ENCODE measurements at places on chromosomes 13 and 19.

DNA sequence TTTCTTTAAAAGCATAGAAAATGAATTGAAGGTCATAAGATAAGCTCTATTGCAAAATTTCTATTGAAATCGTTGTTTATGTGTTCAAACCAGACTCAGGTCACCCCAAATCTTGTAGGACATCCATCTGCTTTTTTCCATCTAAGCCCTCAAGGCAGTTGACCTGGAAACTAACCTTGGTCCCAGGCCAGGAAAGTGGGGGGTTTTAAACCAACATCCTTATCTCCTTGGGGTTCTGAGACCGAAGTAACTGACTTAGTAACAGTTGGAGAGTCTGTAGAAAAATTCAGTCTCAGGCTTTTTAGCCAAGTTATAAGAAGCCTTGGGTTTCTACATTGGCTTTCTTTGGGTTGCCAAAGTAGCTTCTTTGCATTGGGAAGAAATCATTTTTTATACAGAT is 23.4 kb downstream of the ZNF507 start:
- no peak for DNase-seq

DNA sequence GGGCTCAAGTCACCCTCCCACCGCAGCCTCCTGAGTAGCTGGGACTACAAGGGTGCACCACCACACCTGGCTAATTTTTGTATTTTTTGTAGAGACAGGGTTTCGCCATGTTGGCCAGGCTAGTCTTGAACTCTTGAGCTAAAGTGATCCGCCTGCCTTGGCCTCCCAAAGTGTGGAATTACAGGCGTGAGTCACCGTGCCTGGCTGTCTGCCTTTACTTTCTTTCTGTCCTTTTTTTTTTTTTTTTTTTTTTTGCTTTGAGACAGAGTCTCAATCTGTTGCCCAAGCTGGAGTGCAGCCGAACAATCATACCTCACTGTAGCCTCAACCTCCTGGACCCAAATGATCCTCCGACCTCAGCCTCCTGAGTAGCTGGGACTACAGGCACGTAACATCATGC is 25.0 kb upstream of the OR1M1 start:
- no peak for DNase-seq

DNA sequence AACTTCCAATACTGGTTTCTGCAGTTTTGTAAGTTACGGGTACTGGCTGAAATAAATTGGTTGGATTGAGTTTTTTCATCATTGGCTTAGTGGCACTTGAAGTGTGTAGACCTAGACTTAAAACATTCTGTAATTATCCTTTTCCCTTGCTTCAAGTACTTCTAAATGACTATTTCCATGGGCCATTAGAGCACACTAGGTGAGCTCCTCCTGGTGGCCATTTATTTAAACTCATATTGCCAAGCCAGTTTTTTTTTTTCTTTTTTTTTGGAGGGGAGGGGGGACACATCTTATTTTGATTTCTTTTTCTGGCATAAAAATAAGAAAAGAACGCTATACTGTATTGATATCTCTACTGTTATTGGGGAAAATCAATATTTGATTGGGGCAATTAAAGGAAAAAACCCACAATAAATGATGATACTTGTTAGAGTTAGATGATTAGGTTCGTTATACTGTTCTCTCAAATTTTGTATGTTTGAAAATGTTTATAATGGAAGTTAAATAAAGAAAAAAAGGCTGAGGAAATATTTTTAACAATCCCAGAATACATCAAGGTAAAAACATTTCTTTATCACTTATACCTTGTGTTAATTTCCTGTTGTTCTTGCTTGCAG is 82.9 kb downstream of the PDS5B start:
- no peak for DNase-seq

- DNase-seq, result no peak
These were observed 753 bp downstream of the ZNF235 start for GRCh38 chr19:44303976-44304568.

- no peak for DNase-seq
These were observed 149.1 kb downstream of the SLITRK5 start for GRCh38 chr13:87820241-87820640.

- DNase-seq, result no peak
These were observed 865 bp upstream of the CRLF1 start for GRCh38 chr19:18607226-18608101.

- DNase-seq, result no peak
These were observed 226.8 kb downstream of the LACC1 start for GRCh38 chr13:44106266-44107152.

- no peak for DNase-seq
These were observed 29.7 kb downstream of the GTF2F2 start for GRCh38 chr13:45149964-45150363.

- DNase-seq, result no peak
These were observed 101.0 kb upstream of the DACH1 start for GRCh38 chr13:71967990-71968389.

DNA sequence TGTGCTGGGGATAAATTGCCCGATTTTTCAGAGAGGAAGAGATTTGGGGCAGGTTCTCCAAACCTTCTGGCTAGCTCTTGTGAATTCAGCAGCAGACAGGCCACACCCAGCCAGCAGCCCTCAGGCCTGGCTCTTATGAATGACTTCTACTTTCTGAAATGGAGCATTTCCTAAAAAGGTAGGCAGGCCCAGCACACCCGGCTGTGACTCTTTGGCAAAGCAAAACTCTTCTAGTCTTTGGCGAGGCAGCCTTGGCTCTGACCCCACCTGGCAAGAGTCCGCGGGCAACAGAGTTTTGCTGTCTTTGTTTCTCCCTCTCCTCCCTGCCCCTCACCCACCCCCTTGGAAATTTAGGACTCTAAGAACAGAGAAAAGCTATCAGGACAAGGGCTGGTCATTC is 221.2 kb downstream of the ZNF536 start:
- no peak for DNase-seq

GRCh38 chr19:49421039-49421877 is 2.0 kb downstream of the PTH2 start:
- DNase-seq, result no peak

- DNase-seq, result no peak
These were observed 690 bp downstream of the KMT2B start for GRCh38 chr19:35718345-35719041.

- DNase-seq, result no peak
These were observed 185.4 kb downstream of the COL4A1 start for GRCh38 chr13:110121422-110122083.

DNA sequence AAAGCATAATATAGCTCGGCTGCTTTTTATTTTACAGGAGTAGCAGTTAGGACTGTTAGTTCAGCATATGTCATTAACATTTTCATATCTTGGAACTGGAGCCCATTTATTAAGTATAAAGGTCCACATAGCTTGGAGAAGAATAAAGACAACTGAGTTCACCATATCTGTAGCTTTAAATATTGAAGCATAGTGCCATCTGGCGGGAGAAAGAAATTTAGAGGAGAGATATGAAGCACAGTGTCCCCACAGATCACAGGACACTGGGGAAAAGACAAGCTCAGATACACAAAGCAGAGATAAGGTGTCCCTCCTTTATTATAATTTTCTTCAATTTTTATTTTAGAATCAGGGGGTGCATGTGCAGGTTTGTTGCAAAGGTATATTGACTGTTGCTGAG is 104.7 kb upstream of the FREM2 start:
- no peak for DNase-seq

- DNase-seq, result no peak
These were observed 7.1 kb upstream of the ERVV-2 start for GRCh38 chr19:53037101-53038097.

DNA sequence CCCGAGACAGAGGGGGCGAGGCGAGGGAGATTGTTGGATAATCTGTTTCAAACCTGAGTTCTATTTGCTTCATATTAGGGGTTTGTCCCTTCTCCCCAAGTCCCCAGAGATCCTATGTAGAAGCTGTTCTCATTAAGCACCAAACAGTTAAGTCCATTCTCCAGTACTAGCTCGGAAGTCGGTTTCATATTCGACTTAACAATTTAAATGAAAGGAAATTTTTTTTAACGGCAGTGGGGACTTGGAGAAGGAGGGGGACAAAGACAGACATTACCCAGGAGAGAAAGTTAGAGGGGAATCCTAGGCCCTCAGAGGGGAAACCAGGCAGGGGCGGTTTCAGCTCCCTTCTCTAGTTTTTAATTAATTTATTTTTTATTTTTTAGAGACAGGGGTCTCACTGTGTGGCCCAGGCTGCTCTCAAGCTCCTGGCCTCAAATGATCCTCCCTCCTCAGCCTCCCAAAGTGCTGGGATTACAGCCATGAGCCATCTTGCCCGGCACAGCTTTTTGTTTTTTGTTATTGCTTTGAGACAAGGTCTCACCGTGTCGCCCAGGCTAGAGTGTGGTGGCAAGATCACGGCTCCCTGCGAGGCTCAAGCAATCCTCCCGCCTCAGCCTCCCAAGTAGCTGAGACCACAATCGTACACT is 13.7 kb upstream of the TLE2 start:
- no peak for DNase-seq

- DNase-seq, result no peak
These were observed 23.5 kb downstream of the NKPD1 start for GRCh38 chr19:45137179-45137761.

GRCh38 chr13:37049810-37050209 is 9.7 kb downstream of the SUPT20H start:
- DNase-seq, result no peak

DNA sequence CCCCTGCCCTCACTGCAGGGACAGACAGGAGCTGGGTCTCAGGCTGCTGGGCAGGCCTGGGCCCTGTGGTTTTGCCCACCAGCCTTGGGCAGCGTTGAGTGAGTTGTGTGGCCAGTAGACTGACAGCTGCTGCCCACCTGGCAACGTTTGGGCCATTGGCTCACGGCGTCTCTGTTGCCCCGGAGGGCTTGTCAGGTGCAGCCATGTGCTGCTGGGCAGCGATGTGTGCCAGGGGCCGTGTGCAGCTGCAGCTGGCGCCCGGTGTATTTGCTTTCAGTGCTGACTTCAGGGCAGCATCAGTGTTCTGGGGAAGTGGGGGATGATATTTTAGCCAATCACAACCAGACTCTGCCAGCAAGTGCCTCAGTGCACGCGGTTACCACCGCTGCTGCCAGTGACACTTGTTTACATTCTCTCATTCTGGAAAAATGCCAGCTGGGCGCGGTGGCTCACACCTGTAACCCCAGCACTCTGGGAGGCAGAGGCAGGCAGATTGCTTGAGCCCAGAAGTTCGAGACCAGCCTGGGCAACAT is 10.6 kb downstream of the FZR1 start:
- DNase-seq, result no peak

DNA sequence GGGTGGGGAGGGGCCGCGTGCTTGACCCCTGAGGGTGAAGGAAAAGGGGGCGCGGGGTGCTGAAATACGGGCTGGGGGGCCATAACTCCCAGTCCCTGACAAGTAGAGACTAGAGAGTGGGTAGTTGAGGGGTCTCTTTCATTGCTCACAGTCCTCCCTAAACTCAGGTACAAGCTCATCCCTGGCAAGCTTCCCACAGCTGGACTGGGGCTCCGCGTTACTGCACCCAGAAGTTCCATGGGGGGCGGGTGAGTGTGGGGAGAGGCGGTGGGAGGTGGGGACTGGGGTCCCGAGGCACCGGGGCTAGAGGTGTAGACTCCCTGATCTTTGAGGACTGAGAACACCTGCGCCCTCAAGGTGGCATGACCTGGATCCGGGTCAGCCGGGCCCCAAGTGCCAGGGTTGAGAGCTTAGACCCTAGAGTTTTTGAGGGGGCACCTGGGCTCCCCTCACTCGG is 1.3 kb downstream of the ETV2 start:
- DNase-seq, result no peak

DNA sequence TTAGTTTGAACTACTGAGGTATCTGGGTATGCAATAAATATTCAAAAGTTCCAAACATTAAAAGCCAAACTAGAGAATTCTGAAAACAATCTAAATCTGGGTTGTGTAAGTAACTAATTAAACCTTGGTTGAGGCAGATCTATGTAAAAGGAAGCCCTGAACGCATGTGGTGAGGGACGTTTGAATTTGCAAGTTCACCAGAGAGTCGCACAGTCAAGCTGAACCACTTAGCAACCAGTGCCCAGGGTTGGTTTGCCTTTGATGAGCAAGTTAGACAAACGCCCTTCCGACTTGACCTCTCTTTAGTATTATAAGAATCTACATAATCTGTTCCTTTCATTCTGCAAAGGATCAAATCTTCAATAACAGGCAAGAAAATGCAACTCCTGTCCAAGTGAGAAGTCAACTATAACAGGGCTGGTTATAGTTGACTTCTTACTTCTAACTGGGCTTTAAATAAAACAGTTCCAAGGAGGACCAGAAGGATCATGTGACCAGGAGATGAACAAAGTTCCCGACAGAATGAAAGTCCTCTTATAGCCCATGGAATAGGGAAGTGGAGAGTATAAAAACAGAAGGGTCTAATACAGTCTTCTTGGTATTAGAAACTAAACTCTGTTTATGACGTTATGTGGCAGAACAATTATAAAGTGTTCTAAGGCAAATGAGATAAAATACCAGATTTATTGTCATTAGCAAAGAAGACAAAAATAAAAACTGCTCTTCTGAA is 40.6 kb downstream of the PHF11 start:
- no peak for DNase-seq

GRCh38 chr13:103788061-103788652 is 721.9 kb upstream of the SLC10A2 start:
- no peak for DNase-seq

DNA sequence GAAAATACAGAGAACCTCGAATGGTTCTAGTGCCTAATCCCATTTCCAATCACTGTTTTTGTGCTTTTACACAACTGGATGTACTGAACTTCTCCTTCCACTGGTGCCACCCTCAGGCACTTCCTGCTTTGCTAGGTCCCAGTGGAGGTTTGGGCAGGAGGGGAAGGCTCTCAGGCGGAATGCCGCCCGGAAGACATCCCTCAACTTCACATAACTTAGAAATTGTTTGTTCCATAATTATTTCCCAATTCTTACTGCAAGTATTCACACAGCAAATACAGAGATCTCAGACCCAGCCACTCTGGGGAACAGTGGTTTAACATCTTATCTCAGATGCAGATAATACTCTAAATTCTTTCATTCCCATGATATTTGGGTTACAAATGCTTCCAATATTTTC is 195.7 kb upstream of the IPO5 start:
- DNase-seq, result no peak

DNA sequence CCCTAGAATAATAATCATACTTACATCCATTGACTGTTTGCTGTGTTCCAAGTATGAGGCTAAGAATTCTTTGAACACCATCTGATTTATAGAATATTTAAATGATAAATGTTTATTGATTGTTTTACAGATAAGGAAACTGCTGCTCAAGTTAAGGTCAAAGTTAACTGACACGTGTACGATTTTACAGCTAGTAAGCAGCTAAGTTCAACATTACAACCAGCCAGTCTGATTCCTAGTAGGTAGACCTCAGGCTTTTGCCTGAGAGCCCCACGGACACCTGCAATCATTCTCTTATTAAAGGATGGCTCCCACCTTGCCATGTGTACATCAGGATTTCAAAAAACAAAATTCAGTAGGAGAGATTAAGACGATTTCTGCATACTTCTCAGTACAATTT is 141.9 kb downstream of the SPRY2 start:
- no peak for DNase-seq

DNA sequence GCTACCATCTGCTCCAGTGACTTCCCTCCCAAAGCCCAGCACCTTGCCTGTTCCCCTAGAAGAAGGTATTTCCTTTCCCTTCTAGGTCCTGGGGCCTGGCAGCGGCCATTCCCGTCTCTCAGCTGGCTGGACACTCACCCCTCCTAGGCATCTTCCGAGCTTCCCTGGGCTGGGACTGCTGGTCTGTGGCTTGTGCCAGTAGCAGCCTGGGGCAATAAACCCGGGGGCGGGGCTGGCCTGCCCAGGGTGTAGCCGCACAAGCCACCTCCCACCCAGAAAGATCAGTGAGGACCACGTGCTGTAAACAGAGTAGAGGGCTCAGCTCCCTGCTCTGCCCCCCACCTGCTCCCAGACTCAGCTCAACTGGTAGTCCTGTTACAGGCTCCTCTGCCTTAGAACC is 15.0 kb downstream of the LIPE start:
- no peak for DNase-seq

GRCh38 chr13:19818223-19818842 is 35.6 kb upstream of the PSPC1 start:
- DNase-seq, result no peak

Measured in T-helper 22 cell (primary cell).